ENCODE measurements at places on chromosomes 5 and 9. TPM values are rescaled to one million over a fixed set of nuclear protein-coding genes. Genes with fewer than 3 reads are reported as not detected.

Gene CCIN
- 0.32 TPM for total RNA-seq

Gene EGR1
- total RNA-seq, result 4.6 TPM

Gene FBLL1
- total RNA-seq, result 0.39 TPM

Gene HNRNPAB
- 55.3 TPM for total RNA-seq

Data from articular chondrocyte of knee joint (primary cell).